Mesothelial cell of epicardium (in vitro differentiated cells): ENCODE measurements at places on chromosomes 5 and 9. TPM values are rescaled to one million over a fixed set of nuclear protein-coding genes. Genes with fewer than 3 reads are reported as not detected.

MLANA gene
- total RNA-seq, result not detected in 3 replicates

GALNT12 gene
- 10.1 to 10.6 TPM (median 10.3 TPM) in 3 replicates for total RNA-seq

SOX30 gene
- not detected in 3 replicates for total RNA-seq

MARCOL gene
- total RNA-seq, result 0.18 TPM in 1 of 3 replicates, not detected in the others

MYMK gene
- not detected in 3 replicates for total RNA-seq

NR5A1 gene
- 0.25 TPM in 1 of 3 replicates, not detected in the others for total RNA-seq

GFRA3 gene
- 0.27 to 0.73 TPM (median 0.43 TPM) in 3 replicates for total RNA-seq

RAB3C gene
- total RNA-seq, result 0.77 to 1.2 TPM (median 0.80 TPM) in 3 replicates

ZNF169 gene
- 9.6 to 10.5 TPM (median 9.8 TPM) in 3 replicates for total RNA-seq

DNA sequence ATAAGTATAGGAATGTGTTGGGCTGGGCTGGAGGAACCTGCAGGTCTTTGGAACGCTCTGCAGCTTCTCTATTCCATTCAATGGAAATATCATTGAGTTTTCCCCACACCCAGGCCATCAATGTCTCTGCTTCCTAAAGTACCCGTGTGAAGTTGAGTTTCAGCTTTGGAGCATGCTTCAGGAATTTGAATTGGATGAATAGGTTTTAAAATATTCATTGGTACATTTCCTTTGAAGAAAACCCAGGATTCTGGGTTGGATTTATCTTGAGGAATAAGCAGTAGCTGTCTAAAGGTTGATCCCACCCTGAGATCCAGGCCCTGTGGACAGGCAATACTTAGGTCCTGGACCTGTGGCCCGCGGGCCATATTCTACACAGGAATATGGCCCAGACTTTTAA lies 37.3 kb downstream of the INSYN2B start:
- DNase-seq, result no peak
- no peak overlapping the region for H3K4me3 ChIP-seq
- no peaks in the 10 kb centered on the region for H3K36me3 ChIP-seq

DNA sequence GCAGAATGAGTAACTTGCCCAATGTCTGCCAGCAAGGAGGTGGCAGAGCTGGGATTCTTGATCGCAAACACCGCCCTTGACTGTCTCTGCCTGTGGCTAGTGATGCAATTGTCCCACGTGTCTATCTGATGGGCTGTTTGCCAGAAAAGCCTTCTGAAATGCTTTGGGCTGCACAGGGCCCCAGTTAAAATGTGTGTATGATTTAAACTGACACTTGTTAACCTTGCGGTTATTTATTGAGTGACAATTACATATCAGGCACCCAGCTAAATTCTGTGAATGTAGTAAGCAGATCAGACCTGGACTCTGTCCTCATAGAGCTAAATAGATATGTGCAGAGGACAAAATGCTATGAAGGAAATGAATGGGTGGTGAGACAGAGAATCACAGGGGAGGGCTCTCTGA lies 11.6 kb upstream of the IL12B start:
- no peak overlapping the region for H3K27ac ChIP-seq
- no peaks in the 10 kb centered on the region for H3K36me3 ChIP-seq
- DNase-seq, result peak; percentile 53
- peaks cover 38% of the 10 kb centered on the region for H3K27me3 ChIP-seq

DNA sequence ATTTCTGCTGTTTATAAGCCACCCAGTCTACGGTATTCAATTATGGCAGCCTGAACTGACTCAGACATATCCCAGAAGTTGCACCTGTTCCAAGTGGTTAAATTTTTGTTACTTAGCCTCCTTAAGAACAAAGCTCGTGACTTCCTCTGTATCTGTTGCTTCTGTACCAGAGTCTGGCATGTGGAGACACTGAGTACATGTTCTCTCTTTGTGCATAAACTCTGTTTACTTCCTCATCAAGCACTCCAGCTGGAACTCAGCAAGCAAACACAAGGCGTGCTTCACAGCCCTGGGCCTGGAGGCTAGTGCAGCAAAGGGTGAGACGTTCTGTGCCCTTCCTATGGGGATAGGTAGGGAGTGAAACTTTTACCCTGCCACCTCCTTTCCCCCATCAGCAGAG lies 19.0 kb downstream of the C9orf152 start:
- H3K4me3 ChIP-seq, result no peak overlapping the region
- DNase-seq, result no peak
- no peak overlapping the region for H3K27ac ChIP-seq
- H3K27me3 ChIP-seq, result no peaks in the 10 kb centered on the region
- peaks cover 16% of the 10 kb centered on the region for H3K4me1 ChIP-seq

- no peak overlapping the region for H3K4me3 ChIP-seq
- H3K27me3 ChIP-seq, result no peaks in the 10 kb centered on the region
- no peak overlapping the region for H3K27ac ChIP-seq
- H3K4me1 ChIP-seq, result no peaks in the 10 kb centered on the region
- DNase-seq, result no peak
- H3K36me3 ChIP-seq, result peaks cover 63% of the 10 kb centered on the region
These were observed 17.0 kb downstream of the LARS1 start for GRCh38 chr5:146165460-146165859.

DNA sequence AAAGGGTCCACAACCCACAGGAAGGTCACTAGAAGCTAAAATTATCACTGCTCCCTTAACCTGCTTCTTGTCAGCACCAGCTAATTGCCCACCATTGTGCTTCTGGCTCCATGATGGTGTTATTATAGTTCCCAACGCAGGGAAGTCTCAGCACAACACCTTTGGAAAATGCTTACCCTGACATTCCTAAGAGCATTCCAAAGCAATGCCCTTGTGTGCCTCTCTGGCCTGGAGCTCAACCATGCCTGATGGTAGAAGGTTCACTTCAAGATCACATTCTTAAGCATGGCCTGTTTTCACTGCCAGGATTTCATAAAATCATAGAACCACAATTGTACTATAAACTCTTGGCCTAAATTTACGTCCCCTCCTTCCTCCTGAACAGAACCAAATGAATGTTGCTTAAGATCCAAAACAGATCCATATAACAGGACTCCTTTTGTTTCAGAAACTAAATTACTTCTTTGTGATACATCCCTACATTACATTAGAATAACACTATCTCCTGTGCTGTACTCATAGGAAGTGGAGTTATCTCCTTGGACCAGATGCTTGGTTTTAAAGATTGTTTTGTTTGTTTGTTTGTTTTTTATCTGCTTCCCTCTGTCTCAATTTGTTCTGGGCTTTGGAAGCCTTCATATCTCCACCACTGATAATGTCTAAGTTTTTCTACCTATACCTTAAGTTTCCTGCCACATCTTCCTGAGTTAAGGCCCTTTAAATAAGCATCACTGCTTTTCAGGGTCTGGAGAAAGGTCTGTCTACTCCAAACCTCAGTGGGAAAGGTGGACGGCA lies 32.1 kb downstream of the ARL15 start:
- peaks cover 5% of the 10 kb centered on the region for H3K36me3 ChIP-seq
- H3K4me1 ChIP-seq, result peaks cover 8% of the 10 kb centered on the region
- H3K27ac ChIP-seq, result no peak overlapping the region
- no peak overlapping the region for H3K4me3 ChIP-seq

GRCh38 chr9:131870156-131870555 lies 130.3 kb upstream of the RAPGEF1 start:
- H3K27me3 ChIP-seq, result no peaks in the 10 kb centered on the region
- DNase-seq, result no peak
- H3K4me3 ChIP-seq, result no peak overlapping the region
- peaks cover 14% of the 10 kb centered on the region for H3K4me1 ChIP-seq
- no peak overlapping the region for H3K27ac ChIP-seq

- H3K36me3 ChIP-seq, result no peaks in the 10 kb centered on the region
- DNase-seq, result no peak
- H3K4me3 ChIP-seq, result no peak overlapping the region
- no peaks in the 10 kb centered on the region for H3K4me1 ChIP-seq
- no peak overlapping the region for H3K27ac ChIP-seq
These were observed 164.0 kb upstream of the RAD23B start for GRCh38 chr9:107118863-107119624.

DNA sequence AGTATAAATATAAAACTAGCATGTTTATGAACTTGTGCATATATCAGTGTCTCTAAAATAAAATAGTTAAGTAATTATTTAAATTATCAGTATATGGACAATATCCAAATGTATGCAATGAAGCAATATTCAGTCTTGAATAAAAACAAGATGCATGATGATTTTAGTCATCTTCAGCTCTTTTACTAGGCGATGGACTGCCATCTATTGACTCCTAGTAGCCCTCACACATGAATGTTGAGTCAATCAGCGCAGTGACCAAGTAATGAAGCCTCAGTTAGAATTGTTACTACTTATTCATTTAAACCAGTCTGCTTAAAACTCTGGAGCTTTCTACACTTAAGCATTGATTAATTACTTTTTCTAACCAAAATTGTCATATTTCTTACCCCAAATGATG lies 92.9 kb upstream of the GRHPR start:
- no peak for DNase-seq
- H3K36me3 ChIP-seq, result no peaks in the 10 kb centered on the region
- no peaks in the 10 kb centered on the region for H3K27me3 ChIP-seq
- no peak overlapping the region for H3K27ac ChIP-seq

DNA sequence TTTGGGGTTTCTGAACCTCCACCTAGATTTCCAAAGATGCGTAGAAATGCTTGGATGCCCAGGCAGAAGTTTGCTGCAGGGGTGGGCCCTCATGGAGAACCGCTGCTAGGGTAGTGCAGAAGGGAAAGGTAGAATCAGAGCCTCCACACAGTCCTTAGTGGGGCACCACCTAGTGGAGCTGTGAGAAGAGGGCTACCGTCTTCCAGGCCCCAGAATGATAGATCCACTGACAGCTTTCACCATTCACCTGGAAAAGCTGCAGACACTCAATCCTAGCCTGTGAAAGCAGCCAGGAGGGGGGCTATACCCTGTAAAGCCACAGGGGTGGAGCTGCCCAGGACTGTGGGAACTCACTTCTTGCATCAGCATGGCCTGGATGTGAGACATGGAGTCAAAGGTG lies 13.3 kb upstream of the HSDL2 start:
- H3K27ac ChIP-seq, result no peak overlapping the region
- peaks cover 20% of the 10 kb centered on the region for H3K36me3 ChIP-seq
- H3K4me3 ChIP-seq, result no peak overlapping the region
- no peaks in the 10 kb centered on the region for H3K27me3 ChIP-seq

GRCh38 chr9:87178302-87178701 lies 231.0 kb upstream of the GAS1 start:
- no peak for DNase-seq
- peaks cover 4% of the 10 kb centered on the region for H3K36me3 ChIP-seq
- H3K4me1 ChIP-seq, result peaks cover 61% of the 10 kb centered on the region
- peak overlapping the region; percentile 56 for H3K27ac ChIP-seq
- no peaks in the 10 kb centered on the region for H3K27me3 ChIP-seq

- H3K27me3 ChIP-seq, result peaks cover 16% of the 10 kb centered on the region
- peak; percentile 65 for DNase-seq
- peak overlapping the region; percentile 64 for H3K4me3 ChIP-seq
- peak overlapping the region; percentile 30 for H3K27ac ChIP-seq
- H3K36me3 ChIP-seq, result no peaks in the 10 kb centered on the region
These were observed 36.0 kb upstream of the BARHL1 start for GRCh38 chr9:132546148-132547051.

GRCh38 chr5:141889282-141889871 lies 11.2 kb upstream of the PCDH1 start:
- no peaks in the 10 kb centered on the region for H3K36me3 ChIP-seq
- no peaks in the 10 kb centered on the region for H3K4me1 ChIP-seq
- H3K4me3 ChIP-seq, result no peak overlapping the region
- DNase-seq, result no peak
- H3K27ac ChIP-seq, result no peak overlapping the region

GRCh38 chr9:74953235-74953751 lies 581 bp upstream of the C9orf40 start:
- H3K27me3 ChIP-seq, result no peaks in the 10 kb centered on the region
- no peaks in the 10 kb centered on the region for H3K36me3 ChIP-seq
- peak overlapping the region; percentile 81 for H3K4me3 ChIP-seq
- H3K27ac ChIP-seq, result peak overlapping the region; percentile 79
- H3K4me1 ChIP-seq, result peaks cover 12% of the 10 kb centered on the region

DNA sequence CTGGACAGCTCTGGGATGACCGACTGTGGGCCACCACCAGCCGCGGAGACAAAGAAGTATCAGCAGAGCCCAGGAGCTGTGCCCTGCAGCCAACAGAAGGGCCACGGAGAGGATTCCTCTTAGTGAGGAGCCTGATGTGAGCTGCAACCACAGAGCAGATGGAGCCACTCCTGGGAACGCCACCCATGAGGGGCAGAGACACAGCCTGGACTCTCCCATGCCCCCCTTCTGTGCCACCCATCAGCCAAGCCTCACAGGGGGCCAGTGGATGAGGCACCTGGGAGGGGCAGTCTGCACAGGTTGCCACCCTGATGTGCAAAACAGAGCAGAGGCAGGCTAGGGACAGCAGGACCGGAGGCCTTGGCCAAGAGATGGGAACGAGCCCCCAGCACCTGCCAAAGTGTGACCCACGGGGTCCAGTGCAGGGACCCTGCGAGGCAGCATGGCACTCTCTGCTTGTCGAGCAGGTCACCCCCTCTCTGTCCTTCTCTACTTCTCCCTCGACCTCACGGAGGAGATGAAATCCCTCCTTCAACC lies 380.7 kb upstream of the IRX1 start:
- H3K36me3 ChIP-seq, result no peaks in the 10 kb centered on the region
- DNase-seq, result no peak
- H3K27me3 ChIP-seq, result peaks cover 16% of the 10 kb centered on the region
- H3K4me1 ChIP-seq, result no peaks in the 10 kb centered on the region
- no peak overlapping the region for H3K27ac ChIP-seq
- H3K4me3 ChIP-seq, result no peak overlapping the region

DNA sequence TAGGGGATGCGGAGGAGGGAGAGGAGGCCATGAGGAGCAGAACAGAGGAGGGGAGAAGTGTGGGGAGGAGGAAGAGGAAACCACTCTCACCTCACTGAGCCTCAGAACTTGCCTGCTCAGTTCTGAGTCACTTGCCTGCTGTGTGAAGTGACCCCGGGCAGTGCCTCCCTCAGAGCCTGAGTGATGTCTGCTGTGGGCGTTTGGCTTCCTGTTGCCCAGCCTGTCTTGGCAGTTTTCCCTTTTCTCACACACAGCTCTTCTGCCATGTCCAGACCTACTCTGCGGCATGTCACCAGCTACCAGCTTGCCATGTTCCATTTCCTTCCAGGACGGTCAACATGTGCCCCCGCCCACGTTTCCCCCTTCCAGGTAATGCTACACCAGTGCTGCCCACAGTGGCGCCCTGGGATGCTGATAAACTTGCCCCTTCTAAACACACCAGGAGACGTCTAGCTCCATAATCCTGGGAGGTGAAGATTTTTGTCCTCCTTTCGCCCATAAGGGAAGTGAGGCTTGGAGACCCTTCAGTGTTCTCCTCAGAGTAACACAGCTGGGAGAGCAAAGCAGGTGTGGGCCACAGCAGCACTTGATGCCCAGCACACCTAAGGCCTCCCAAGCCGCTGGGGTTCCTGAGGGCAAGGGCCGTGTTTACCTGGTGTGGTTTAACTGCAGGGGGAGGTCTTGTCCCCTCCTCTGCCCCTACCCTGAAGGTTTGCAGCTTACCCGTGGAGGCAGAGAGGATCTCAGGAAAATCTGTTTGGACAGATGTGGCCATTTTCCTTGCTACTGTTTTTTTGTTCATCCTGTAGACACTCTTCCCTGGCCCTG lies 63.8 kb upstream of the RNF130 start:
- H3K4me1 ChIP-seq, result no peaks in the 10 kb centered on the region
- H3K27me3 ChIP-seq, result peaks cover 10% of the 10 kb centered on the region
- DNase-seq, result no peak
- H3K36me3 ChIP-seq, result no peaks in the 10 kb centered on the region
- no peak overlapping the region for H3K27ac ChIP-seq
